ENCODE measurements at places on chromosomes 3 and 15. TPM values are rescaled to one million over a fixed set of nuclear protein-coding genes. Genes with fewer than 3 reads are reported as not detected.

EPHA3 gene
- polyA plus RNA-seq: 0.19 TPM

CADPS gene
- not detected for polyA plus RNA-seq

CYP1A2 gene
- polyA plus RNA-seq: not detected

P3H2 gene
- polyA plus RNA-seq: 57.2 TPM

RABL3 gene
- 16.9 TPM for polyA plus RNA-seq

KLHL25 gene
- polyA plus RNA-seq: 5.3 TPM

CCDC191 gene
- 3.7 TPM for polyA plus RNA-seq

RFTN1 gene
- 15.3 TPM for polyA plus RNA-seq

DNA sequence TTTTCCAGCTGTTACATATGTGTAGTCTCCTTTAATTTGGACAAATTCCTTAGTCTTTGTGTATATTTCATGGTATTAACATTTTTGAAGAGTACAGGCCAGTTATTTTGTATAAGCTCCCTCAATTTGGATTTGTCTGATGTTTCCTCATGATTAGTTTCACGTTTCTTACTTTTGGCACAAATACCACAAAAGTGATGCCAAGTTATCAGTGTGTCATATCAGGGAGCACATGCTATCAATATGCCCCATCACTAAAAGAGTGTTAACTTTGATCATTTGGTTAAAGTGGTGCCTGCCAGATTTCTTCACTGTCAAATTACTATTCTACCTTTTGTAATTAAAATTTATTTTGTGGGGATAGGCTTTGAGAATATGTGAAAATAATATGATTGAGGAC lies 14.6 kb downstream of the PCNP start:
- no peak for DNase-seq

DNA sequence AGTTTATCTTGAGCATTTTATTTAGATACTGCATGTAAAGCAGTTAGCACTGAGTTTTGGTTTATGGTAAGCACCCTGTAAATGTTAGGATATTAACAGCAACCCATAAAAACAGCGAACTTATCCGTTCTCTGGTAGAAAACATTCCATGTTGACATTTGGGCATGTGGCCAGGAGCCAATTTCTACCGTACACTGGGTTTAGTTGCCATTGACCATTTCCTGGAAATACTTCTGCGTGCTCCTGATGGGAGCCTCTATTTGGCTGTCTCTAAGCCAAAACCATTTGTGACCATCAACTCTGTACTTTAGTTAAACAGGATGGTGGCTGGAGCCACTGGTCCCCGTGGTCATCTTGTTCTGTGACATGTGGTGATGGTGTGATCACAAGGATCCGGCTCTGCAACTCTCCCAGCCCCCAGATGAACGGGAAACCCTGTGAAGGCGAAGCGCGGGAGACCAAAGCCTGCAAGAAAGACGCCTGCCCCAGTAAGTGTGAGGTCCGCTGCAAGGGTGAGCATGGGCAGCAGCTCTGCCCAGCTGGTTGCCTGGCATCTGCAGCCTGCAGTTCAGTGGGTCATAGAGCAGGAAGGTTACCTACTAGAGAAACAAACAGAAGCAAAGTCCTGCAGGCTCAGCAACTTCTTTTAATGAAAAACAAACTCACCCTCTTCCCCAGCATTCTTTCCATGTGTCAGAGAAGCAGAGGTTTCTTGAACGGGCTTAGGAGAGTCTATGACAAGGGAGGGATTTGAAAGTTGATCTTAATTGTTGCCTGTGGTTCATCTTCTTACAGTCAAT lies 7.1 kb downstream of the THBS1 start:
- DNase-seq: no peak

DNA sequence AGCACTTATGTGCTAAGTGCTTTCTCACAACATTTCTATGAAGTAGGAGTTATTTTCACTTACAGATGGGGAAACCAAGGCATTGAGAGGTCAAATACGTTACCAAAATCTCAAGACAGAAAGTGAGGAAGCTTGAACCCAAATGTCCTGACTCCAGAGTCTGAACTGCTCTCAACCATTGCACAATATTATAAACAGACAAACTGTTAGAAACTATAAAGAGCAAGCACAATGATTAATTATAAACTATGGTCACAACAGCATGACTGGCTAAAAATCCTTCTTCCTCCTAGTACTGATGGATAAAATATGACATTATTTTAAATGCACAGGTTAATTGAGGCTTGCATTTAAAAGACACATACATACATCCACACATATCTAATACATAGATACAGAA lies 77.9 kb upstream of the ASB14 start:
- no peak for DNase-seq

DNA sequence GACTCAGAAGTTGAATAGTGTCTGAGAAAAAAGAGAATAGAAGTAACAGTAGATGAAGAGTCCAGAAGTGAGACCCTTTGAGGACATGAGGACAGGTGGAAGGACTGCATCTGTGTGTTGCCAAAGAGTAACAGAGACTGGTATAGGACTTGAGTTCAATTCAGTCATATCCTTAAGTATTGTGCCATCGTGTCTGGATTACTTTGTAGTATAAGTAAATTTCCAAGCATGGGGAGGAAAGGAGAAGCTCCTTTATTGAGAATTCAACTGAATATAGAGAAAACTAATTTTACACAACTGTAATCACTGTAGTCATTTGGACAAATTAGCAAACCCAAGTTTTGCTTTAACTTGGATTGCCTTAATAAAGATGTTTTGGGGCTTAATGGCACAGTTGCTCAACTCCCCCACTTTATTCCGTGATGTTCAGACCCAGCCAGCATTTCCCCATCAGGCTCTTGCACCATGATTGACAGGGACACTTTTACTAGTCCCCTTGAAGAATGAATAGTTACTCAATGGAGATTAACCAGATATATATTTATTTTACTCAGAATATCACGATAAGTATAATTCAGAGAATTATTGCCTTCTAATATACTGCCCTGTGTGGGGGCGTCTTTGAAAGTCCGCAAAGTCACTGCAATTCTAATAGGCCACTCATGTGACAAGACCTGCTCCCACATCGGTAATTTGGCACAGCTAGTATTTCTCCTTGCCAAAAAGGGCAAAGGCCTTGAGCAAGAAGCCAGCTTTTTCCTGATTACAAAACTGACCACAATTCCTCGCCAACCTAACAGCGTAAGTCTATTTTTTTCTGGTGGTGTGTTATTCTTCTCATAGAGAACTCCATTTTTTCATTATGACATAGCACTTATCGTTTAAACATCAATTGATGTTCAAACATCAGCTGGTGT lies 61.3 kb downstream of the PPARG start:
- peak; percentile 25 for DNase-seq

GRCh38 chr3:115819785-115820384 lies 196.6 kb downstream of the GAP43 start:
- no peak for DNase-seq

DNA sequence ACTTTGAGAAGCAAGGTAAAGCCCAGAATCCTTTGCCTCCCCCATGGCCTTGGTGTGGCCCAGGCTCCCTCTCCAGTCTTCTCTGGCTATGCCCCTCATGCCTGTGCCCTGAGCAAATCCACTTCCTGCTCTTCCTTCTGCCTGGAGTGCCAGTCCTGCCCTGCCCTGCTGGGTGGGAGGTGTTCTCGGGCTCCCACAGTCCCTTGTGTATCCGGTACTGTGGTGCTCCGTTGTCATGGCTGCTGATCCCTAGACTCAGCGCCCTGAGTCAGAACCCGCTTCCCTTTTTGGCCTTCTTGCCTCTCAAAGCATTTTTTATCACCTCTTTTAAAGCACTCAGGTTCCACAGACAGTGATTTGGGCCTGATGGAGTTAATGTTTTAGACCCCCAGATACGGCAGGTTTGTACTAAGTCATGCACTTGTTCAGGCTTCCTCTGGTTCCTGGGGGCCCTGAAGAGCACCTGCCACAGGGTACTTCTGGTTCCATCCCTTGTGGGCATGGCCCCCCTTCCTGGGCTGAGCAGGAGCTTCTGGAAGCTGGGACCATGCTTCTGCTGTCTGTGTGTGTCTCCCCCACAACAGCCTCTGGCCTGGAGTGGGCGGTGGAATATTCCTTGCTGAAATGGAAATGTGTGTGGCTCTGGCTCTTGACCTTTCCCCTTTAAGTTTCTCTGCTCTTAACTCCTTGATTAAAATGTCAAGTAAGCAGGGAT lies 29.6 kb upstream of the ADAMTS7 start:
- peak; percentile 16 for DNase-seq

DNA sequence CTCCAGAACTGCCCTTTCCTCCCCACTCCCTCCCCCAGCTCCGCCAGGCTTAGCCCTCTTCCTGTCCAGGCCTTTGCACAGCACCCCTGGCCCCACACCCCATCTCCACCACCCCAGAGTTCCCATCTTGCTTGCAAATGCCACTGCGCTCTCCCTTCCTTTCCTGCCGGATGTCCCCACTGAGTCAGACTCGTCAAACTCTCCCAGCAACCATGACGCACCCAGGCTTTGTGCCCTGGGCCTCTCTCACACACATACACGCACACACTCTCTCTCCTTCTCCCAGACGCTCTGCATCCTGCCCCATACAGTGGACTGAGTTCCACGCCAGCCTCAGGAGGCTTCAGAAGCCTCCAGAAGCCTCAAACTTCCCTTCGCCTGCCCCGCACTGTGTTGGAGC lies 2.8 kb upstream of the CCDC9B start:
- no peak for DNase-seq

GRCh38 chr15:70348581-70349344 lies 251.0 kb upstream of the TLE3 start:
- DNase-seq: no peak

DNA sequence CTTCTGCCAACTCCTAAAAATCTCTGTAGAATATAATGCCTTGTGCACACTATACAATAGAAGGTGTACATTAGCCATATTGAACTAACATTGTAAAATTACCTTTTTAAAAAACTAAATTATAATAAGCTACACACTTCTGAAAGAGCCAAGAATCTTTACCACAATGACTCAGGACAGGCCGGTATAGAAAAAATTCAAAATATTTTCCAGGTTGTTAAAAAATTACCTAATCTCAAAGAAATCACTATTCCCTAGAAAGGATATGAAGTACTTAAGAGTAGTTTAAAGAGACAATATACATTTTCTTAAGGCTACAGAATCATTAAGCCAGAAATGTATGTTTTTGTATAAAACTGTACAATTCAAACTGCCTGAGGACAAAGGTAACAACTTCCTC lies 48.5 kb downstream of the TJP1 start:
- DNase-seq: no peak

- no peak for DNase-seq
Measured at GRCh38 chr3:37640636-37641375, 220.9 kb upstream of the CTDSPL start.

- DNase-seq: no peak
Measured at GRCh38 chr3:25300141-25300540, 127.9 kb upstream of the RARB start.

DNA sequence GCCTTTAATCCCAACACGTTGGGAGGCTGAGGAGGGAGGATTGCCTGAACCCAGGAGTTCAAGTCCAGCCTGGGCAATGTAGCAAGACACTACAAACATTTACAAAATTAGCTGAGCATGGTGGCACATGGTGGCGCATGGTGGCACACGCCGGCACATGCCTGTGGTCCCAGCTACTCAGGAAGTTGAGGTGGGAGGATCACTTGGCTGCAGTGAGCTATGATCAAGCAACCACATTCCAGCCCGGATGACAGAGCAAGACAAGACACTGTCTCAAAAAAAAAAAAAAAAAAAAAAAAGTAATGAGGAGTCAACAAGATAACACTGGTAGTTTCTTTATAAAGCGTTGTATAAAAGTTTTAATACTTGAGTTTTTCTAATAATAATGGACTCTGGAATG lies 10.1 kb downstream of the FEZF2 start:
- no peak for DNase-seq

GRCh38 chr3:107664614-107665013 lies 141.9 kb downstream of the BBX start:
- no peak for DNase-seq

- DNase-seq: no peak
Measured at GRCh38 chr15:31448635-31448979, 122.0 kb downstream of the KLF13 start.

DNA sequence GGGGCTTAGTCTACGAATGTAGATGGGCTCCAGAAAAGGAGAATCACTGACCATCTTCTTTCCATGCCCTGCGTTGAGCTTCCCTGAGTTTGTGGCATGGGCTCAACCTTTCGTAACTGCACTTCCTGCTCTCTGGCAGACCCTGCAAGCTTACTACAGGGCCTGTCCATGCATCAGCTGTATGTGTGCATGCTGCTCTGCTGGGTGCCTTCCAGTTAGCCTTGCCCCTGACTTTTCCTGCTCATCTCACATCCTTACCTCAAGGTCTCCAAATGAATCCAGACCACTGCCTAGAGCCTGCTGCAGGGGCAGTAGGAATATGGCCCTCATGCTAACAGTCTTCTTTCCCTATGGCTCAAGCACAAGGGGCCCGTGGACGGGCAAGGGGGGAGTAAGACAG lies 2.0 kb upstream of the TF start:
- no peak for DNase-seq

GRCh38 chr15:79341396-79341795 lies 30.5 kb downstream of the TMED3 start:
- DNase-seq: no peak

GRCh38 chr3:159765030-159765859 lies 223.4 kb upstream of the IL12A start:
- DNase-seq: peak; percentile 93

- no peak for DNase-seq
Measured at GRCh38 chr3:177378168-177378567, 180.9 kb upstream of the TBL1XR1 start.

- no peak for DNase-seq
Measured at GRCh38 chr3:72214066-72214951, 429.4 kb upstream of the PROK2 start.

- DNase-seq: no peak
Measured at GRCh38 chr3:182989566-182989965, 9.2 kb upstream of the DCUN1D1 start.

DNA sequence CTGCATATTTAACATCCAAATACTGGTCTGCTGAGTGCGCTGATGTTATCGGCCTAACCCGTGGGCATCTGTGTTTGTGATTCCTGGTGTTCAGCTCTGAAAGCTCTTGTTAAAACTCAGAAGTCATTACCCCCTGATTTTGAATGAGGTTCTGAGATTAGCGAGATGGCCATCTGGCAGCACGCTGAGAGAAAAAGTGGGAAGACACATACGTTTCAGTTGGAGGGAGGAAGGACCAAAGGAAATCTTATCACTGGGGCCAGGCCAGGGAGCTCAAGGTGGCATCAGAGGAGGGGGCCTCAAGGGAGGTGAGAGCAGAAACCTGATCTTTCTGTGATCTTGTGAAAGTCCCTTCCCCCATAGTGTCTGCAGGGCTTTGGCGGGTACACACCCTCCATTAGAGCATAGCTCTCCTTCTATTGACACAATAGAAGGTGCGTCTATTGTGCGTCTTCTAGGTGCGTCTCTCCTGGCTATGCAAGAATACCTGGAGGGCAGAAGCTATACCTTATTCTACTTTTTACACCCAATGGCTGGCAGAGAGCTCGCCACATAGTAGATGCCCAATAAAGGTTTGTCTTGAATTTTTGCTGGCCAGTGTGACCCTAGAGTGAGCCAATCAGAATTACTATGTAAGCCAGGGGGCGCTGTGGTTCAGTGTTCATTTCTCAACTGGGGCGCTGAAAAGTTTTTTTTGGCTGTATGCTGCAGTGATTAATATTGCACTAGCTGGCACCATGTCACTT lies 182.4 kb downstream of the SHQ1 start:
- no peak for DNase-seq

- no peak for DNase-seq
Measured at GRCh38 chr3:126934991-126935390, 47.9 kb upstream of the PLXNA1 start.

Measured in kidney (tissue), 22 donors.